CD4-positive, alpha-beta T cell (primary cell): ENCODE measurements at places on chromosomes 4 and X. TPM values are rescaled to one million over a fixed set of nuclear protein-coding genes. Genes with fewer than 3 reads are reported as not detected.

PSAPL1 gene
- total RNA-seq = not detected

DNA sequence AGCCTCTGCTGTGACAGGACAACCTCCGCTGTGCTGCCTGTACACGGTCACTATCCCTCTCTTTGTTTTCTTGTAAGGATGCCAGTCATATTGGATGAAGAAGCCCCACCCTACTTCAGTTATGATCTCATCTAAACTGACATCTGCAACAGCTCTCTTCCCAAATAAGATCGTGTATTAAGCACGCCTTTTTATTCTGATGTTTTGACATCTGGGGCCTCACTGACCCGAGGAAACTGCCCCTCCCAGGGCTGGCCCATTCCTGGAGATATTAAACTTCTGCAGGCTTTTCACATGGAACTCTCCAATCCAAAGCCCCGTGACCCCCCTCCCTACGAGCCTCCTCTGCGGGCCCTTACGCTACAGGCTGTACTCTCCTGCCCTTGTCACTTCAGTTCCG lies 232.0 kb downstream of the ARHGAP10 start:
- H3K27ac ChIP-seq = no peak overlapping the region
- no peaks in the 10 kb centered on the region for H3K27me3 ChIP-seq
- no peak overlapping the region for H3K4me3 ChIP-seq
- H3K36me3 ChIP-seq = no peaks in the 10 kb centered on the region
- no peak for DNase-seq
- H3K4me1 ChIP-seq = no peaks in the 10 kb centered on the region

DNA sequence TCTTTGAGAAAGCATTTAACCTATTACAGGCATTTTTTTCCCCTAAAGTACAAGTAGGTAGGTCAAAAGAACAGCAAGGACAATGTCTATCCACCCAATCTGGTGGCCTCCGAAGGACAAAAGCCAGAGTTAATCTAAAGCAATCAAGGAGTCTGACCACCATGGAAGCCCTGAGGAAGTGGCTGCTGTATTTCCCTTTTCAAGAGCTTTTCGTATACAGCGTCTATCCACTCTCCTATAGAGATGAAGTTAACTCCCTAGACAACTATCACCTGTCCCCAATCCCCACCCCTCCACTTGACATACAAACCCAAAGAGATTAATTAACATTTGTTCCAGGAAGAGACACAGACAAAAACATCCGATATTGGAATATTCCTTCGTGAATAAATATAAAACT lies 85.5 kb downstream of the SNCA start:
- H3K4me3 ChIP-seq = no peak overlapping the region
- H3K27ac ChIP-seq = no peak overlapping the region
- no peaks in the 10 kb centered on the region for H3K27me3 ChIP-seq

CNGA1 gene
- total RNA-seq = not detected

DNA sequence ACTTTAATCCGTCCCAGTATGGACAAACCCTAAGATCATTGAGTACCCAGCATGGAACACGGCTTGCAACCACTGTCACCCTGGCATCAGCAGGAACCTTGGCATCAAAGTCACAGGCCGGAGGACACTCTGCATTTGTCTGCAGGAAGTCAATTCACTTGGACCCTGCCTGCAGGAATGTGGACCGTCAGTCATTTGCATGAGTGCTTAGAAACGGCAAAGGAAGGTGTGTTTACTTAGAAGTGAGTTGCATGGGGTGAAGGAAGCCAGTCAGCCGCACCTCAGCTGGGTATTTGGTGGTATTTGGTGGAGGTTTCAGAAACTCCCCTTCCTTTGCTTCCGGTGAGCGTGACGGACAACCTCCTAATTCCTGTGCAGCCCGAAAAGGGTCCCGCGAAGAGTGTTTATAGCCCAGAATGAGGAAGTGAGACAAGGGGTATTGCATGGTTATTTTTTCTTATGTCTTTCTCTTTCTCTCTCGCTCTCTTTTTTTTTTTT lies 15.5 kb downstream of the P2RY8 start:
- no peaks in the 10 kb centered on the region for H3K27me3 ChIP-seq
- H3K4me1 ChIP-seq = peaks cover 54% of the 10 kb centered on the region
- peaks cover 31% of the 10 kb centered on the region for H3K36me3 ChIP-seq
- peak; percentile 63 for DNase-seq

CLDN34 gene
- not detected for total RNA-seq

DNA sequence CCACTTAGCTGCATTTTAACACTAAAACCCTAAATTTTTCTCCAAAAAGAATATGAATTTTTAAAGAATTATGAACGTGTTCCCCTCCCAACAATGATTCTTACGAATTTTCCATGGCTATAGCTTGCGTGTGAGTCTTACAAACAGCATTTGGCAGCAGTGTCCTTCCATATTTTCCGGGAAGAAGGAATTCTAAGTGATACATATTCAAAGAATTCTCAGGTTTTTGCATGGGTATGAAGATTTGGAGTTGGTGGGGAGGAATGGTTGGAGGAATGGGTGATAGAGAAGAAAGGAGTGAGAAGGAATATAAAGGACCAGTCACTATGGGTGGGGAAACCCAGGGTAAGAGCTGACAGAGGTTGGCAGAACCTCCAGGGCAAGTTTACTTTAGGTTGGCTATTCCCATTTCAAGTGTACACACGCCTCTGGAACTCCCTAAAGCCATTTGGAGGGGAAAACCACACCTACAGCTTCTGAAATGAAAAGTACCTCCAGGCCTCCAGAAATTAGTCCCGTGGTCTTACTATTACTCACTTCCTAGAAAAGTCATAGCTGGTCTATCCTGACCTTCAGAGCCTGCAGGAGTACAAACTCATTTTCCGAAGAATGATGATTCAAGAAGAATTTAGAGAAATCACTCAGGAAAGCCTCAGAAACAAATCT lies 420.8 kb upstream of the DIPK2B start:
- H3K36me3 ChIP-seq = no peaks in the 10 kb centered on the region
- no peak for DNase-seq
- no peaks in the 10 kb centered on the region for H3K27me3 ChIP-seq
- H3K4me1 ChIP-seq = no peaks in the 10 kb centered on the region
- H3K27ac ChIP-seq = no peak overlapping the region
- H3K4me3 ChIP-seq = no peak overlapping the region

GRCh38 chr4:61200187-61200915 lies at the start of gene ADGRL3:
Gene ADGRL3, plus strand, starts transcription at chr4:61200326.
- H3K4me1 ChIP-seq = no peaks in the 10 kb centered on the region
- no peaks in the 10 kb centered on the region for H3K36me3 ChIP-seq
- peaks cover 25% of the 10 kb centered on the region for H3K27me3 ChIP-seq
- DNase-seq = no peak
- H3K4me3 ChIP-seq = no peak within 1 kb of the TSS
